ENCODE measurements at places on chromosomes 12 and 14. TPM values are rescaled to one million over a fixed set of nuclear protein-coding genes. Genes with fewer than 3 reads are reported as not detected.
A peak's percentile ranks its signal among the peaks of the same experiment; 100 is the strongest.

DNA sequence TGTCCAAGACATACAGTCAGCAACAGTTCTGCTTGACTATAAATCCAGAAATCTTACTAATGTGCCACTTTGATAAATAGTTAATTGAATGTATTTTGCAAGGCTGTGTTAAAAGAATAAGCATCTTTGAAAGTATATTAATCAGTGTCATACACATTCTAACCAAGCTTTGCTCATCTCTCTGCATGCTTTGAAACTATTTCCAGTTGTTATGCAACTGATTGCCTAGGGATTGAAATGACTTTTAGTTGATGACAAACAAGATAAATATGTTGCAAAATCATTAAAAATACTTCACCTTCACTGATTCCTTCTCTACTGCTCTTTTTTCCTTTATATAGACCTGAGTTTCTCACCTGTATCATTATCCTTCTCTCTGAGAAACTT, 91.3 kb downstream of the AEBP2 start:
- no peak for DNase-seq

DNA sequence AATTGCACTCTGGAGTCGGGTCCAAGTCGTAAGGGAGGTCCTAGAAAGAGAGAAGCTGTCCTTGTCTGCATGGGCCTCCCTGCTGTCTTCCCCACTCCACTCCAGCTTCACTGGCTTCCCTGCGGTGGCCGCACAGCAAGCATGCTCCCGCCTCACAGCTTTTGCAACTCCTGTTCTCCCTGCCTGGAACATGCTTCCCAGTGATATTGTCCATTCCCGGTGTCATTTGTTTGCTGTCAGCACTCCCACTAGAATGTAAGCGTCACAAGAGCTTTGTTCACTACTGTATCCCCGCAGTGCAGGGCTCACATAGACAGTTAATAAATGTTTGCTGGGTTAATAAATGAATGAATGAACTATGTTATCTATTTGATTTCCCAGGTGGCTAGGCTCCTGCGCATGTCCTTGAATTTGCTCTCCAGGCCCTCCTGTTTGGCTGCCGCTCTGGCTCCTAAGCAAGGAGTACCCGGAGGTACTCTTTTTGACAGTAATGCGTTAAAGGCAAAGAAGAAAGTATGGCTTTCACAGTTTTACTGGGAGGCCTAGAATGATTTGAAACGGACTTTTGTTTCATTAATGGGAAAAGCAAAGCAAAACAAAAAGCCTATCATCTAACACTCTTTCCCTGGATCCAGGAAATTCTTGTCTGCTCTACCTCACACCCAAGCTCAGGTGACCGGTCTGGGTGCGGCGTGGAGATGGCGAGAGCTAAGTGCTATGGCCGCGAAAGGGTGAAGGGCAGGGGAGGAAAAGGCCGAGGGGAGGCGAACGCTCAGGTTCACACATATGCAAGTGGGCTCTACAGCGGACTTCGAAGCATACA, 6.2 kb upstream of the SLC7A7 start:
- no peak for DNase-seq

The DDX23 gene
- total RNA-seq, result 73.7 TPM

The PAWR gene
- 159 TPM for total RNA-seq

DNA sequence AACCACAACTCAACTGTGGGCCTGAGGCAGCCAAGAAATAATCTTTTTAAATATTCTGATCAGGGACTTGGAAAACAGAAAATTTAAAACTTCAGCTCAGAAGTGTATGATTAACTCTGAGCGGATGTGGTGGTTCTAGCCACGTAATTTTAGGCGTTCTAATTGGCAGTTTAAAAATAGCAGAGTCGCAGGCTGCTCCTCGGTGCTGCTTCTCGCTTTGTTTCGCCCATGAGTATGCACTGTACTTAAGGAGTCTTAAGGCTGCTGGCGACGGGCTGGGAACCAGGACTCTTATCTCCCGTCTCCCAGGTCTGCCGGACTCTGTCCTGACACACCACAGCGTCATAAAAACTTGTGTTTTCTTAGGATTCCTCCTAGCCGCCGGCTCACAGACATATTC, 113.4 kb upstream of the PELI2 start:
- DNase-seq, result peak; percentile 22

DNA sequence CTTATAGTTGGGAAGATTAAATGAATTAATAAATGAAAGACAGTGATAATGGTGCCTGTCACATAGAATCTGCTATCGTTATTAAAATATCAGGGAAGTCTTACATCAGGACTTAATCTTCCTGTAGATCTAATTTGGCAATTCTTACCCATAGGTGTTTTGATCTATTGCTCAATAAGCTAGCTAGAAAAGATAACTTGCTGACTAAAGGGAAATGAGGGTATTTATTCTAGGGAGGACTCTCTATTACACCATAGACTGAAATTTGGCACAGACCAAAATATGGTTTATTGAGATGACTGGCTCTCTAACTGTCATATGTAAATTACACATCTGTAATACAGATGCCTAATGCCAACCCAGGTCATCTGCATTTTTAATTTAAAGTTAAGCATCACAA, 11.5 kb downstream of the HAL start:
- DNase-seq, result no peak

DNA sequence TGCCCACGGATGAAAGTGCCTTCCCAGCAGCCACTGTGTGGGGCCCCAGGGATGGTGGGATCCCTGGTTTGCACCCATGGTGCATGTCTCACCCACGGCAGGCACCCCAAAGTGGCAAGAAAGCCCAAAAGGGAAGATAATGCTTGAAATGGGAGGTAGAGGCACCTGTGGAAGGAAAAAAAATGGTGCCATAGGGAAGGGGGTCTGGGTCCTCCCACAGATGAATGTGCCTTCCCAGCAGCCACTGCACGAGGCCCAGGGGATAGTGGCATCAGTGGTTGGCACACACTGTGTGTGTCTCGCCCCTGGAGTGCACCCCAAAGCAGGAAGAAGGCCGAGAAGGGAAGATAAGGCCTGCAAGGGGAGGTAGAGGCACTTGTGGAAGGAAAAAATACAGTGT, 264.2 kb downstream of the ALG10 start:
- DNase-seq, result no peak

DNA sequence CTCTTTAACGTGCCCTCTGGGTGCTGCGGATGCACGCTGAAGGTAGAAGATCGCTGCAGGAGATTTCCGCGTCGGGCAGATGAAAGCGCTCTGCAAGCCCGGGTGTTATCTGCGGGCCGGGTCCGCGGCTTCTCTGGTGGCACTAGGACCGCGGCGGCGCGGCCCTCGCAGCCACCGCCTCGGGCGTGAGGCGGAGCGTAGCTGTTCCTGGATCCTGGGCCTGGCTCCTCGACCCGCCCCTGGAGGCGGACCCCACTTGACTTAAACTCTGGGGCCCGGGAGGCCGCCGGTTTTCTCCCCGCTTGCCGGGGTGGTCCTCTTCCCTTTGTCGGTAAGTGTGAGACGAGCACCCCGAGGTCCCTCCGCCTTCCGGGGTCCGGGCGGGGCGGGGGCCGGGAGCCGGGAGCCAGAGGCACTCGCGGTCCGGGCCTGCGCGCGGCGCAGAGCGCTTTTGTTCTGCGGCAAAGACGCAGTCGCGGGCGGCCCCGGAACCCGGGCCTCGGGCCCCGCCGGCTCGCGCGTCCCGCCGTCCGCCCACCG, at the start of gene RESF1:
TSS of gene RESF1 (plus strand) at position 255 of the 540 bp plus-strand sequence. CDS start 21,541 bp downstream, outside the sequence.
- peak; percentile 77 for DNase-seq

- DNase-seq, result no peak
These were observed 76.0 kb downstream of the PTHLH start for GRCh38 chr12:27896419-27896990.

DNA sequence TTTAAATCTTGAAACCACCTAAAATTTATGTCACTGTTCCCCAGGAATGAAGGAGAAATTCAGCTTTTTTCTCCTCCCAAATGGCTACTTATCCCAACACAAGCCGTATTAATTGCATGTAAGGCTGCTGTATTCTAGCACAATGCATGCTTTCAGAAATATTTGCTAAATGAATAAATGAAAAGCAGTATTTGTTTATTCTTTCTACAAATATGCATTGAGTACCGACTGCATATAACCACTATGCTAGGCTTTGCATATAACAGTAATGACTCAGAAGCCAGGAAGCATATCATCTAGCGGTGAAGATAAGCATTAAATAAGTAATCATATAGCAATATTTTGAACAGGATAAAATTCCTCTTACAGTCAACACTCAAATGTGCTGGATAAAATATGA, 5.7 kb upstream of the LRR1 start:
- no peak for DNase-seq

GRCh38 chr14:32590157-32590556, 261.1 kb downstream of the AKAP6 start:
- DNase-seq, result no peak

DNA sequence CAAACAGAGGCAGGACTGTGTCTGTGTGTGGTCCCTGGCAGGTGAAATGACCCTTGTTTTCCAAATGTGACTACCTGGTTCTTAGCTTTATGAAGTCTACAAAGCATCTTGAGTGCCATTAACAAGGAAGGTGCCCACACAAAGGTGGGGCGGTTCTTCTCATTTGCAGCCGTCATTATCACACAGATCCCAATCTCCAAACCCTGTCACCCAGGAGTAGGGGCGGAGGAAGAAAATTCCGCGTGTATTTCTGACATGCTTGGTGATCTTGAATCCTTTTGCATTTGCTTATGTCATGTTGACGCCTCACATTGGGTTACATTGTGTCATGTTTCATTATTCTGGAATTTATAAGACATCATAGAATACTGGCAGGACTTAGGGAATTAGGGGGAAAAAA, 277.3 kb downstream of the VRK1 start:
- no peak for DNase-seq

GRCh38 chr12:76094754-76095153, 10.3 kb upstream of the NAP1L1 start:
- DNase-seq, result no peak

- no peak for DNase-seq
These were observed 120.1 kb downstream of the SMOC1 start for GRCh38 chr14:69999261-69999674.

The NYNRIN gene
- total RNA-seq, result 17.4 TPM

The MYH6 gene
- total RNA-seq, result not detected

The LMNTD1 gene
- not detected for total RNA-seq

- DNase-seq, result no peak
These were observed 80.9 kb upstream of the SLC24A4 start for GRCh38 chr14:92241966-92242595.

- DNase-seq, result no peak
These were observed 61.3 kb downstream of the KITLG start for GRCh38 chr12:88518863-88519403.

DNA sequence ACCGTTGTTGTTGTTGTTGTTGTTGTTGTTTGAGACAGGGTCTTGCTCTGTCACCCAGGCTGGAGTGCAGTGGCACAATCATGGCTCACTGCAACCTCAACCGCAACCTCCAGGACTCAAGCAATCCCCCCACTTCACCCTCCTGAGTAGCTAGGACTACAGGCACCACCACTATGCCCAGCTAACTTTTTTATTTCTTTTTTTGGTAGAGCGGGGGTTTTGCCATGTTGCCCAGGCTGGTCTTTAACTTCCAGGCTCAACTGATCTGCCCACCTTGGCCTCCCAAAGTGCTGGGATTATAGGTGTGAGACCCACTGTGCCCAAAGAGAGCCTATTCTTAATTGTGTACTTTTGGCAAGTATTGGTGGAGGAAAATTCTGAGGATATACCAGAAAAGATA, 25.7 kb downstream of the MOK start:
- DNase-seq, result no peak

The SERPINA6 gene
- total RNA-seq, result not detected

DNA sequence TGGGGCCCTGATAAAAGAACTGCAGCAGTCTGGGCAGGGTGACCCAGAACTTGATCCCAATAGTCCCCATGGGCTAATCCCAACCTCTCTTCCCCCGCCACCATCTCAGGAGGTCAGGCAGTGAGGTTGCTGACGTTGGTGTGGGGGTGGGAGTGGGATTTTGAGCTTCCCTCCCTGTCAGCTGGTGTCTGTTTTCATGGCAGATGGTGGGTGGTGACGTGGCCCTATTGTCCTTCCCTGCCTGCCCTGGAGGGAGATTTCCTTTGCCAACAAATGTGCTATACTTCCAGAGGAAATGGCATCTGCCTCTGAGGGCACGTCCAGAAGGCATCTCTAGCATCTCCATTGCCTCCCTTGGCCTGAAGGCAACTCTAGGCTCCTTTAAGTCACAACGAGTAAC, 37.7 kb downstream of the NEUROD4 start:
- no peak for DNase-seq

The PNN gene
- 38.2 TPM for total RNA-seq

DNA sequence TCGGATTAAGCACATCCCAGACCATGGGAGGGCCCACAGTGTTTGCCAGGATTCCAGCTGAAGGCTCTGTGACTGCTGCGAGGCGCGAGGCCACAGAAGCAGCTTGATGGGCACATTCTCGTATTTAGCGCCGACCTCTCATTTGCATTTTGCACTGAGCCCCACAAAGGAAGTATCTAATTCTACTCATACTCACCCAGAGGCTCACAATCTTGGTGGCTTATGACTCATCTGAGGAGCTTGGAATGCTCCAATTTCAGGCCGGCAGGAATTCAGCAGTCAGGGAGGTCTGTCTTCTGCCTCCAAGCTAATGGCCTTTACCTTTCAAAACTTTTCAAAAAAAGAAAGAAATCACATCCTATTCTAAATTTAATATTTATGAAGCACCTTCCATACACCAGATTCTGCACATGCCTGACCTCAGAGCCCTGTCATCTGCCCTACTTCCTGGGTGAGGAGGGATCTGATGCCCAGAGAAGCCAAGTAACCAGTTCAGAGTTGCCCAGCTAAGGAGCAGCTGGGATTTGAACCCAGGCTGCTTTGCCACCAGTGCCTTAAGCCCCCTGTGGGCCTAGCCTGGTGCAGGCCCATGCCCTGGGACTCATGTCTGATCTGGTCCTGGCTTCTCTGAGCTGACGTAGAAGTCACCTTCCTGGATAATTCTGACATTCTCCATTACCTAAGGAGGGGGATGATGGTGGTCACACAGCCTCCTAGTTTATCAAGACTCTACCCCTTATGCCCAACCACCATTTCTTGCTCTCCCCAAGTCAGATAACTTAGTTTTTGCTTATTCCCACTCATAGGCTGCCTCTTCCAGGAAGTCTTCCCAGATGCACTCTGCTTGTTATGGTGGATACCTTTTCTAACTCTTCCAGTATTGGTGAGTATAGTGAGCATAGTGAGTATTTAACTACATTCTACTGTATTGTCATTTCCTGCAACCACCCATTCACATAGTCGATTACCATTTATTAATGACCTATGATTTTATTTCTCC, 198.9 kb downstream of the RBM19 start:
- no peak for DNase-seq

The TRHDE gene
- 1.0 TPM for total RNA-seq
